ENCODE measurements at places on chromosomes 2 and 18. TPM values are rescaled to one million over a fixed set of nuclear protein-coding genes. Genes with fewer than 3 reads are reported as not detected.

Gene KCNF1
- not detected for total RNA-seq

Gene ERFE
- 1.1 TPM for total RNA-seq

Gene SLC38A11
- 0.19 TPM for total RNA-seq

Gene TMEM37
- total RNA-seq: 25.2 TPM

Gene IGFBP5
- 852 TPM for total RNA-seq

GRCh38 chr2:216950547-216950946, 90.7 kb upstream of the TNP1 start:
- no peak for DNase-seq

- no peak for DNase-seq
These were observed 93.9 kb upstream of the TPO start for GRCh38 chr2:1319393-1319792.

DNA sequence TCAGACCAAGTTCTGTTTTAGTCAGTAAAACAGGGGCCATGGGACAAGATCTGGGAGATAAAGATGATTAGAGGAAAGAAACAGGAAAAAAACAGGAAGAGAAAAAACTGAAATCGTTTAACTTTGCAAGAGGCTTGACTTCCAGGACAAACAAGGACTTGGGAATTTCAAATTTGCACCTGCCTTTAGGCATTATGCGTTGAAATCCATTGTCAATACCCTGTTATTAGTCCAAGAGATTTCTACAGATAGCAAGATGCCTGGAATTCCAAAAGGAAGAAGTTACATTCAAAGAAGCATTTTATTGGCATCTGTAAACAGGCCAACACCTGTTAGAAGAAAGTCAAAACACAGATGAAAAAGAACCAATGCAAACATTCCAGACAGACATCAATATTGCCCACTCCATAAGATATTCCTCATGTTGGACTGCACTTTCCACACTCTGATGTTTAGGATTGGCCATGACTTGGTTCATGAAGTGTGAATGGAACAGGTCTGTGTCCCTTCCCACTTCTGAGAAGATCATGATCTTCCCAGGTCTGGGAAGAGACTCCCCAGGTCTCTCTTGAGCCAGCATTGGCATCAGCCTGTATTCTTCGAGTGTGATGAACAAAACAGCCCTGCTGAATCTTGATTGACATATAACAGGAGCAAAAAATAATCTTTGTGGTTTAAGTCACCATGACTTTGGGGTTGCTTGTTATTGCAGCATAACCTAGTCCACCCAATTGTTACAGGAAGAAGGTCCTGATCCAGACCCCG, 181.4 kb upstream of the FN1 start:
- DNase-seq: no peak

GRCh38 chr2:1971124-1971523, 226.8 kb upstream of the PXDN start:
- DNase-seq: no peak

GRCh38 chr2:100107906-100108647, 34.3 kb downstream of the AFF3 start:
- no peak for DNase-seq

All from omental fat pad (tissue), 4 donors.